ENCODE measurements at places on chromosomes 7 and 10.

DNA sequence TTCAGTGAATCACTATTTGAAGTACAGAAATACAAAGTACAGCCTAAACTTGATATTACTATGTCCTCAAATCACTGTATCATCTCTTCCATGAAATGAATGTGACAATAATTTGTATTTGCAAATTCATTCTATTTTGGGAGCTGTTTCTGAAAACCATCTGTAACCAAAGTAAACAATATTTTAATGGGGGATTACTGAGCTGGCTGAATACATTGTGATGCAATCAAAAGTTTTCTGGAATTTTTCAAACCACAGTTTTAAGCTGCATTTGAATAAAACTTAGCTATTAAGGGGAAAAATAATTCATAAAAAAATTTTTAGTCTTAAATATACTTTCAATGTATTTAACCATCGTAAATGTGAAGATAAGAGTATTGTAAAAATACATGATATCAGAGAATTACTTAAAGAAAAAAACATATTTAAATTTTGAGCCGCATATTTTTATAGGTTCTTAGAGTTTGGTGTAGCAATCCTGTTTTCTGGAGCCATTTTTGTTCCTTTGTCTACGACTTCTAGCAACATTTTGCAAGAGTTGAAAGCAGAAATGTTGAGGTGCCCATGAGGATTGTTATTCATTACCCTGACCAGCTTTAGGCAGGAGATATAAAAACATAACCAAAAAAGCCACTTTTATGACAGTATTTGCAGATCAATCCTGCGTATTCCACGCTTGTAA is 45.9 kb upstream of the AGMO start:
- DNase-seq: no peak

- no peak for DNase-seq
Measured at GRCh38 chr7:42342381-42342780, 105.4 kb upstream of the GLI3 start.

DNA sequence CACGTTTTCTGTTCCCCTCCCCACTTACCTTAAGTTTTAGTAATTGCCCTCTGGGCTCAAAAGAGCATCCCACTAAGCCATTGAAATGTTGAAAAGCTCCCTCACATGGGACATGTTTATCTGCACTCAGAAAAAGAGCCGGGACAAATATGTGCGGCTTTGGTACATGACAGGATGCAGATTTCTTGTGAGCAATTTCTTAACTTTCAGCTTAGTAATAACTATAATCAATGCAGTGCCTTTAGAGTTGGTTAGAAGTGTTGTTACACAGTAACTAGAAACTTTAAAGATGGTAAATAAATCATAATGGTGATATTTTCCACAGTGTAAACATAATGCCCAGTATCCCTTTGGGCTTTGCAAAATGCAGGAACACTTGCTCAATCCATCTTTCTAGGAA is 89.2 kb downstream of the ZNF365 start:
- DNase-seq: no peak

GRCh38 chr10:70355051-70356021 is 27.1 kb downstream of the LRRC20 start:
- DNase-seq: no peak

- DNase-seq: no peak
Measured at GRCh38 chr10:30834651-30835050, 197.0 kb downstream of the ZNF438 start.

- no peak for DNase-seq
Measured at GRCh38 chr10:18738835-18739234, 79.6 kb downstream of the ARL5B start.

GRCh38 chr7:90180649-90181048 is 26.4 kb downstream of the STEAP1 start:
- no peak for DNase-seq

GRCh38 chr10:115073796-115074195 is 19.4 kb upstream of the ATRNL1 start:
- no peak for DNase-seq

GRCh38 chr7:33805630-33806233 is 99.6 kb upstream of the BMPER start:
- no peak for DNase-seq

GRCh38 chr10:55820071-55820470 is 541.0 kb downstream of the ZWINT start:
- DNase-seq: no peak

DNA sequence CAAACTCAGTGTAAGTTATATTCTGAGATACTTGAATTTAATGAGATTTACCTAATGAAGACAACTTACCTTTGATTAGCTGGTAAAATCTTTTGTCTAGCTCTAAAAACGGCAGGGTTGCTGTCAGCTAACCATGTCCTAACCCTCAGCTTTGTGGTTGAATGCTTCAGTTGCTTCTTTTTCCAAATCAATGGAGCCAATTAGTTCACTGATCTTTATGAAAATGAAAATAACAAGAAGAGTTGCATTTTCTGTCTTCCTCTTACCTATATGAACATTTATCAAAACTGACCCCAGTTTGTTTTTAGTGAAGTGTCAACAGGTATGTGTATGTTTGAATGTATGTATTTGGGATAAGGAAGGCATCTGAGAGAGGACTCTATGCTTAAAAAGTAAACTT is 253.1 kb upstream of the MTPN start:
- no peak for DNase-seq

GRCh38 chr10:71205468-71205867 is 6.9 kb upstream of the UNC5B start:
- DNase-seq: no peak

DNA sequence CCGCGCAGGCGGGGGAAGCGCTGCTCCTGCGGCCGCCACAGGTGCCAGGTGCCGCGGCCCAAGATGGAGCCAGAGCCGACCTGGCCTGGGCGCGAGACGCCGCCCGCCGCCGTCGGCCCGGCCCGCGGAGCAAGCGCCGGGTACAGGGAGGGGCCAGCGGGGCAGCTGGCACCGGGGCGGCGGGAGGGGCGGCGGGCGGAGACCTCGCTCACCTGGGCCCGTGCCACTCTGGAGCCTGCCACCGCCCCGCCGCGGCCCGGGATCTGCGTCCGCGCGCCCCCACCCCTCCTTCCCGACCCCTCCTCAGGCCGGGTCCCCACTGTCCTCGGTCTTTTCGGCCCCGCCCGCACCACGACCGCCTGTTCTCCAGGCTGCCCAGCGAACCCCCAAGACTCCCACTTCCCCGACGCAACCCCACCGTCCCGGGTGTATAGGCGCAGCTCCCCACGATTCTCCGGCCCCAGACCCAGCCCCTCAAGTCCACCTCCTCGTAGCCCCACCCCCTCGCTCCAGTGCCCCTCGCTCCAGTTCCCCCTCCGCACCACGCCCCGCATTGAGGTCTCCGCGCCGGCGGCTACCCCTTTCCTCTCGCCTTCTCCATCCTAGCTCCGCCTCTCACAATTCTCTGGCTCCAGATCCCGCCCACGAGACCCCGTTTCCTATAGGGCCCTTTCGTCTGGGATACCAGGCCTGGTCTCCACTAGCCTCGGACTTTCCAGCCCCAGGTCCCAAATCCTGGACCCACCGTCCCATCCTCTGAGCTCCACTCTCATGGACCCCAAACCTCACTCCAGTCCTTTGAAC is at the start of gene GPRIN2:
TSS of gene GPRIN2 (minus strand) at position 144 of the 804 bp plus-strand sequence. CDS start 5,922 bp downstream, outside the sequence.
- no peak for DNase-seq

DNA sequence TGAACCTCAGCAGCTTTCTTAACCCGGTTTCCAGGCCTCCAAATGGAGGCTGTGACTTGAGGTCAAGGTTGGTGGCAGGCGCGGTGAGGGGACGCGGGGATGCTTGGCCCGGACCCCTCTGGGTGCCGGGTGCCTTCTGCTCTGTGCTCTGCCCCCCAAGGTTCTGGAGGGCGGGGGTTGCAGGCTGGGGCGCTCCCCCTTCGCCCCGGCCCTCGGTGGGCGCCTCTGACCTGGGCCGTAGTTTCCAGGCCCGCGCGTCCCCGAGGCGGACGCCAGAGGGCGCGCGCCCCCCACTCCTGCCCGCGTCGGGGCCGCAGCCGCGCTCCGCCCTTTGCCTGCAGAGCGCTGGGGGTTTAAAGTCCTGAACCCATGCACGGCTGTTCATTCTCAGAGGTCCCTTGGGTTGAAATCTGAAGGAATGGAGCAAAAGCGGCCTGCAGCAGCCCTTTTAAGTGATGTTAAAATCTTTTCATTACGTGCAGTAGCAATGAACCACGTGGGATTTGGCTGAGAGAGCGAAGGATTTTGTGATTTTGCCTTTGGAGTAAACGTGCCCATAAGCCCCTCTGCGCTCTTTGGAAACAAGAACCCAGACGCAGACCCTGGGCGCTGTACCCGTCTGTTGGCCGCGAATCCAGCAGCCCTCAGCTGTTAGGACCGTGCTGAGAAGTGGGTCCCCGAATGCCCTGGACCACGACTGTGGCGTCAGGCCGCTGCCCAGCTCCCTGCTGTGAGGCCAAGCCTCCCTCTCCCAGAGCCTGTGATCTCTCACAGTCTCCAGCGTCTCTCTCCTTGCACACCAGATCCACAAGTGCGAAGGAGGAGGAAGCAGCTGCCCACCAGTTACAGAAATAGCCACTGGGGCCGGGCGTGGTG is 135.0 kb downstream of the ACTR3B start:
- DNase-seq: no peak

DNA sequence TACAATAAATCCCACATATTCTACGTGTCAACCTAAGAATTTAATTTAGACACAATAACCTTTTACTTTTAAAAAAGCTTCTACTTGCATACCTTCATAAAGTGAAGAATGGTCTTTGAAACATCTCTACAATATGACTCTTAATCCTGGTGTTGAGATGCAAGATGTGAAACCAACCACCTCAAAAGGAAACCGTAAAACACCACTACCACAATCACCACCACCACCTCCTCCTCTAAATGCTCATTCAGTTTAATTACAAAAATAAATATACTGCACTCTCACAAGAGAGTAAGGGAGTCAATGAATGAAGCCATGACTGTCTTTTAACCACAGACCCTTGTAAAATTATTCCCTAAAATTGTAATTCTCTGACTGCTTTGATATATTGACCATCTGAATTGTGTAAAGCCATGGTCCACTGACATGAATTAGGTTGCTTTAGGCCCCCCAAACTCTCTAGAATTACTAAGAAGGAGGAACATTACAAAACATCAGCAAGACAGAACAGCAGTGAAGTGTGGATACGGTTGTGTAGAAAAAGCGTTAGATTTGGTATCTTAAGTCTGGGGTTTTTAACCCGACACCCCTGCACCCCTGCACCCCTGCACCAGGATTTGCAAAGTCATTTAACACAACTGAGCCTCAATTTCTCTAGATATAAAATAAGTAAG is 171.4 kb downstream of the SFMBT2 start:
- DNase-seq: no peak

- no peak for DNase-seq
Measured at GRCh38 chr10:58513188-58514110, 777 bp downstream of the BICC1 start.

- no peak for DNase-seq
Measured at GRCh38 chr10:8637640-8638039, 583.2 kb downstream of the GATA3 start.

DNA sequence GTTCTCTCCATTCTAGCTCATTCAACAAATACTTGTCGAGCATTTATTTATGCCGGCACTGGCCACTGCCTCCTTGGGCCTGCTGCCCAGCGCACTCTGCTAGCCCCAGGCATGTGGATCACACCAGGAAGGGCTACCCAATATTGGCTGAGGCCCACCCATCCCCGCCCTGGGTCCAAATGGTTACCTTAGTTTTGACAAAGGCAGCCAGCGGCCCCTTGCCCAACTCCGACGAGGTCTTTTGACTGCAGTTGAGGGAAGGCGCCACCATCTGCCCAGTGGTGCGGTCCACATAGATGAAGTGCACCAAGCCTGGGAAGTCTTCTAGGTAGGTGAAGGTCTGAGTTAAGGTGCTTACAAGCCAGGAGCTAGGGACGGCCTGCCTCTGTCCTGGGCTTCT is 7.2 kb upstream of the PYROXD2 start:
- DNase-seq: no peak

DNA sequence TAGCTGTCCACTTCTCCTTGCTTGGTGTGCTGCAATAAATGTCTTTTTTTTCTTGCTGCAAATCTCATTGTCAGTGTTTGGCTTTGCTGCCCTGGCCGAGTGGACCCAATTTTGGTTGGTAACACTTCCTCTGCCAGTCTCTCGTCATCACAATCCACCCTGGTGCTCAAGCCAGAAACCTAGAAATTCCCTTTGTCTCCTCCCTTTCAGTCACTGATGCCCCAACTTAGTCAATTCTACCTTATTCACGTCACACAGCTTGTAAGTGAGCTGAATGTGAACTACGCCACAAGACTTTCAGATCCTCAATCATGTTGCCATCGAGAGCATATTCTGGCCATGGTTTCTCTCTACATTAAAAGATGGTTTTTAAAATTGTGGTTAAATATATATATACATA is 13.0 kb upstream of the FRA10AC1 start:
- DNase-seq: no peak

DNA sequence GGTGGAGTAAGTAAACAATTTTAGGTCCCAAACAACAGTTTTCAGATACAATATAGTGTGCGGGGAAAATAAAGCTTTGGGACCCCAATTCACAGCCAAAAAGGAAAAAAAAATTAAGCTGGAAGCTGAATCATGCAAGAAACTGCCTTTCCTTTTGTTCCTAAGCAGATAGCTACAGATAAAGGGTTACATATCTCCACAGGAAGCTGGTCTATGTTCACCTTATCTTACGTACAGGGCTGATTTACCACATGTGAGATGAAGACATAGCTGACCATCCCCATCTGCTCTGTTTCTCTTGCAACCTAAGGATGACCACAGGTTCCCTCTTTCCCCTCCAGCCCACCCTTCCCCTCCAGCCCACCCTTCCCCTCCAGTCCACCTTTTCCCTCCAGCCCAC is 14.2 kb upstream of the PFKP start:
- DNase-seq: no peak

GRCh38 chr7:158828133-158829020 is 932 bp downstream of the ESYT2 start:
- no peak for DNase-seq

- DNase-seq: no peak
Measured at GRCh38 chr7:66419210-66419609, 209.5 kb upstream of the KCTD7 start.

GRCh38 chr7:151491859-151492258 is 27.8 kb downstream of the RHEB start:
- DNase-seq: no peak
